ENCODE measurements at places on chromosomes 4 and X. TPM values are rescaled to one million over a fixed set of nuclear protein-coding genes. Genes with fewer than 3 reads are reported as not detected.

GRCh38 chr4:186727169-186727976 lies 3.7 kb upstream of the FAT1 start:
- peaks cover 8% of the 10 kb centered on the region for H3K36me3 ChIP-seq
- peaks cover 57% of the 10 kb centered on the region for H3K4me1 ChIP-seq
- H3K4me3 ChIP-seq: peak overlapping the region; percentile 97
- DNase-seq: no peak
- H3K27me3 ChIP-seq: no peaks in the 10 kb centered on the region
- H3K27ac ChIP-seq: peak overlapping the region; percentile 96

GRCh38 chrX:32421266-32421665 lies 790.1 kb downstream of the DMD start:
- H3K27ac ChIP-seq: no peak overlapping the region
- no peaks in the 10 kb centered on the region for H3K36me3 ChIP-seq
- no peak overlapping the region for H3K4me3 ChIP-seq

DNA sequence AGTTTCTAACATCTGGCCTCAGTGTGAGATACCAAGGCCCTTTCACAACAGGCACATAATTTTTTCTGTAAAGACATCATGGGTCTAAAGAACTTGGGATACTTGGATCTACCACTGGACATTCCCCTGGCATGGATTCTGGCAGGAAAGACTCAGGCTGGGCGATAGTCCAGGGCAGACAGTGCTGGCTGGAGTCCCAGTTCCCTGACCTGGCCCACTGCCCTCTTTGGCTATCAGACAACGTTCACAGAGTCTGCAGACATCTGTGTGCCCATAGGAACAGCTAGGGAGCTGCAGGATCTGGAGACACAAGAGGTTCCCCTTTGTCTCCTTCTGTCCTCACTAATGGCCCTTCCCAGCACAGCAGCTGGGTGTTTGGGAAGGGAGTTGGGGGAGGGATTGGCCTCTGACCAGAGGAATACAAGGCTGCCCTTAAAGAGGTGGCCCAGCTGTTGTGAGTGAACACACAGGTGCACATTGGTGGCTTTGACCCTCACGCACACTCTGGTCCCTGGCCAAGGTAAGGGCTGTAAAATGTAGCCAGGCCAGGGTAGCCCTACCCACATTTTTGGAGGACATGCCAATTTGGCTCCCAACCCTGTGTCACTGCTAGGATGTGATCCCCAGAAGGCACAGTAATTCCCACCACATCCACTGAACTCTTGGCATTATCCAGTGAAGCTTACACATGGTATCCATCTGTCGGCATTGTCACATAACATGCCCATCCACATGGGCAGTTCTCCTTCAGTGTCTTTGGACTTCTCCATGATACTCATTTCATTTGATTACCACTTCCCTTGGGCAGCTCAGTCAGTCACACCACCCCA lies 72.3 kb downstream of the SOX3 start:
- H3K27ac ChIP-seq: no peak overlapping the region
- H3K27me3 ChIP-seq: no peaks in the 10 kb centered on the region
- no peak overlapping the region for H3K4me3 ChIP-seq
- DNase-seq: no peak
- H3K36me3 ChIP-seq: no peaks in the 10 kb centered on the region
- no peaks in the 10 kb centered on the region for H3K4me1 ChIP-seq

DNA sequence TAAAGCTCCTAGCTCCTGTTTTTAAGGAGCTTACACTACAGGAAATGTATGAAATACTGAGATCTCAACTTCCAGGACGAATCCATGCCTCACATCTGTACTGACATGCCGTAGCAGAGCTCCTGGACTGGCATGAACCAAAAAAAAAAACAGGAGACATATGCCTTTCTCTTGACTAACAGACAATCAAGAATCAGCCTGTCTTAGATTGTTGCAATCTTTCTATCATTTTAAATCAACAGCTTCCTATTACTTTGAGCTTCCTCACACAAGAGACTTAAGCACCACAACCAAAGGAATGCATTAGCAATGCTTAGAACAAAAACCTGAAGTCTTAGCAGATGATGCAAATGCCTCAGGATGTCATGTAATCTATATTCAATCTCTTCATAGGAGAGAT lies 34.7 kb upstream of the AREG start:
- no peaks in the 10 kb centered on the region for H3K27me3 ChIP-seq
- no peak overlapping the region for H3K27ac ChIP-seq
- no peak overlapping the region for H3K4me3 ChIP-seq
- no peaks in the 10 kb centered on the region for H3K36me3 ChIP-seq
- H3K4me1 ChIP-seq: peaks cover 47% of the 10 kb centered on the region

- H3K27me3 ChIP-seq: no peaks in the 10 kb centered on the region
- H3K27ac ChIP-seq: no peak overlapping the region
- peaks cover 6% of the 10 kb centered on the region for H3K4me1 ChIP-seq
- no peak for DNase-seq
- no peak overlapping the region for H3K4me3 ChIP-seq
Measured at GRCh38 chr4:105140684-105141490, 5.8 kb upstream of the TET2 start.

ESX1 gene
- total RNA-seq: not detected

DNA sequence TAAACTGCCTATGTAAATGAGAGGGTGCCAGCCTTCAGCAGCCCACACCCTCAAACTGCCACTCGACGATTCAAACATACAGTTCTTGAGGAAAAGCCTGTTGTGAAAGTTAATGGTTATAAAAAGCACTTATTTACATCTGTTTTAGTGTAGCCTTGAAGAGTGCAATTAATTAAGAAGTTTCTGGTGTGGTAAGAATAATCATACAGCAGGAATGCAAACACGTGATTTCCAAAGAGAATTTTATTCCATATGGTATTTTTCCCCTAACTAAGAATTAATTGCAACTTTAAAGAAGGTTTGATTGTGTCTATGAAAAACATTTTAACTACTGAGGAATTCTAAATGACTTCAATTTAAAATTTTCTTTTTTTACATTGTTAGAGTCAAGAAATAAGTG lies 176.3 kb upstream of the PITX2 start:
- H3K36me3 ChIP-seq: no peaks in the 10 kb centered on the region
- H3K27ac ChIP-seq: no peak overlapping the region
- no peaks in the 10 kb centered on the region for H3K4me1 ChIP-seq
- DNase-seq: no peak

DNA sequence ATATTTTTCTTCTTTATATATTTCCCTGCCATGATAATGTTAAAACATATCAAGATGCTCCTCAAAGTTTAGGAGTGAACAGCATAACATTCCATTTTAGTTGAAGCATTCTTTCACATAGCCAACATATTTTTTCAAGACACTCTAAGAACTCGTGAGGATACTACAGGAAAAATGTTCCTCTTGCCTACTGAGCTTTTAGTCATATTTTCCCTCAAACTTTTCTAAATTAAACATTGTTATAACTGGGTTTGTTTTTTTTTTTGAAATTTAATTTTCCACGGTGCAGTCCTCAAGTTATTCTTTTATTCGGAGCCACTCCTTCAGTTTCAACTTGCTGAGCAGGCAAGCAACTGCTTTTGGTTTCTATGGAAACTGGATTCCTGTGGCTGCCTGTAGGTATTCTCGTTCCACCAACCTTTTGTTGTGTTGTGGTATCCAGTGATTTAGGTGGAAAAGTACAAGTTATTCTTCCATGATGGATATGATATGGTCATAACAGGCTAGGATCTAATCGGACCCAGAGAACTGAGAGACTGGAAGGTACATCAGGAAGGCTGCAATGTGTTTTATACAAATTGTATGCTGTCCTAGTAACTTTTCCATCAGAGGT lies 248.0 kb downstream of the TRIML1 start:
- peaks cover 6% of the 10 kb centered on the region for H3K4me1 ChIP-seq
- no peaks in the 10 kb centered on the region for H3K36me3 ChIP-seq
- no peak for DNase-seq
- no peaks in the 10 kb centered on the region for H3K27me3 ChIP-seq

GRCh38 chrX:123171781-123172180 lies 12.3 kb upstream of the GRIA3 start:
- H3K36me3 ChIP-seq: no peaks in the 10 kb centered on the region
- no peak overlapping the region for H3K27ac ChIP-seq
- no peaks in the 10 kb centered on the region for H3K4me1 ChIP-seq
- DNase-seq: no peak

GRCh38 chr4:10079912-10080588 lies 36.5 kb downstream of the WDR1 start:
- H3K4me1 ChIP-seq: no peaks in the 10 kb centered on the region
- no peak overlapping the region for H3K4me3 ChIP-seq
- H3K27ac ChIP-seq: no peak overlapping the region
- peaks cover 50% of the 10 kb centered on the region for H3K36me3 ChIP-seq

DNA sequence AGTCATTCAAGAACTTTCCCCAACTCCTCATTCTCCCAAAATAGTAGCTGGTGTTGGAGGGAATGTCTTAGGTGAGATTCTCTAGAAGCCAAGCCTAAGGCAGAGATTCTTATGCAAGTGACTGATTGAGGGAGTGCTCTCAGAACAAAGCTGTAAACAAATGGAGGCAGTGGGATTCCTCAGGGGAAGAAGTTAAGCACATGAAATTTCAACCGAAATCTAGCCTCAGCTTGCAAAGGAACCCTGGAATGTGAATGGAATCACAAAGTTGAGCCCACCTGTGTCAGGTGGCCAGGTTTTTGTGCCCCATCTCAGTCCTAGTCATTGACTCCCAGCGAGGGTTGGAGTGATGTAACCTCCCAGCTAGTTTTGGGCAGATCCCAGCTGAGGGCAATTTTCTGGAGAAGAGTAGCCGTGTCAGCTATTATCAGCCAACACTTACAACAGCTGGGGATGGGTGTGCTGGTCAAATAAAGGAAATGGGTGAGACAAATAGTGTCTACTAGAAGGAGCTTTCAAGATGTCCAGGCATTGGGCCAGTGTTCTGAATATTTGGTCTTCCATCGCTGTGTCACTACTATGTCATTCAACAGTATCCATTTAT lies 29.7 kb upstream of the FGF2 start:
- H3K36me3 ChIP-seq: no peaks in the 10 kb centered on the region
- no peak for DNase-seq
- peaks cover 16% of the 10 kb centered on the region for H3K4me1 ChIP-seq
- no peak overlapping the region for H3K4me3 ChIP-seq

DNA sequence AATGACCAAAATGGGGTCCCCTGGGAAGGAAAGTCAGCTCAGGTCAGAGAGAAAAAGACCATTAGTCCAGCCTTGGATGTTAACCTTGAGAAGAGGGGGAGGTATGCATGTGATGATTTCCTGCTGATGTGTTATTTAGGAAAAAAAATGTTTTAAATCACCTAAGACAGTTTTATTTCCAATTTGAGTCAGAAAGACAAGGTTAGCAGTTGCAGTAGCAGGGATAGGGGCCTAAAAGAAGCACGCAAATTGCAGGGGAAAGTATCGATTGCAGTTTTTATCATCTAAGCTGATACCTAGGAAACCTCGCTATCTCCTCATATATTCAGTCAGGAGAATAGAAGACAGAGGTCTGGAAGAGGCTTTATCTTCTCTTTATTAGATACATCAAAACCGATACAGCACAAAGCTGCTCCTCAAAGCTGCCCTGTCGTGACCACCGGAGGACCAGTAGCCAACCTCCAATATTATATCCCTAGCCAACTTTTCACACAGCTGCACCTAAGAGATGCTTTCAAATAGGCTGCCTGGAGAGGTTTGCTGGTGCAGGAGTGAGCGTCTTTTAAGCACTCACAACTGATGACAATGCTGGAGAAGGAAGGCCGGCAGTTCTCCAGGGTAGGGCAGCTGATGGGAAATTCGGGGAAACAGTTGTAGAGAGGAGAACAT lies 289.4 kb downstream of the INPP4B start:
- no peaks in the 10 kb centered on the region for H3K36me3 ChIP-seq
- no peak for DNase-seq
- peaks cover 12% of the 10 kb centered on the region for H3K4me1 ChIP-seq
- no peak overlapping the region for H3K27ac ChIP-seq
- H3K27me3 ChIP-seq: no peaks in the 10 kb centered on the region

GRCh38 chr4:87734936-87735335 lies 64.4 kb upstream of the IBSP start:
- no peak overlapping the region for H3K27ac ChIP-seq
- no peaks in the 10 kb centered on the region for H3K36me3 ChIP-seq
- no peak for DNase-seq
- no peak overlapping the region for H3K4me3 ChIP-seq

MAGEB4 gene
- not detected for total RNA-seq

DNA sequence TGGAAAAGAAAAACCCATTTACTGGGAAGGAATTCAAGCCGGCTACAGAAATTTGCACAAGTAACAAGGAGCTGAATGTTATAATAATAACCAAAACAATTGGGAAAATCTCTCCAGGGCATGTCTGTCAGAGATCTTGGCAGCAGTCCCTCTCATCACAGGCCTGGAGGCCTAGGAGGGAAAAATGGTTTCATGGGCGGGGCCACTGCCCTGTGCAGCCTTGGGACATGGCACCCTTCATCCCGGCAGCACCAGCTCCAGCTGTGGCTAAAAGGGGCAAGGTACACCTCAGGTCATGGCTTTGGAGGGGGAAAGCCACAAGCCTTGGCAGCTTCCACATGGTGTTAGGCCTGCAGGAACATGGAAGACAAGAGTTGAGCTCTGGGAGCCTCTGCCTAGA lies 513.1 kb upstream of the CNKSR2 start:
- H3K27me3 ChIP-seq: no peaks in the 10 kb centered on the region
- no peak for DNase-seq
- no peaks in the 10 kb centered on the region for H3K4me1 ChIP-seq

GRCh38 chrX:8144925-8145324 lies 26.1 kb downstream of the VCX2 start:
- H3K36me3 ChIP-seq: no peaks in the 10 kb centered on the region
- H3K4me3 ChIP-seq: no peak overlapping the region
- H3K27me3 ChIP-seq: no peaks in the 10 kb centered on the region

GRCh38 chrX:36501169-36501702 lies 506.9 kb upstream of the FAM47C start:
- no peak overlapping the region for H3K27ac ChIP-seq
- H3K4me1 ChIP-seq: no peaks in the 10 kb centered on the region
- no peaks in the 10 kb centered on the region for H3K27me3 ChIP-seq
- no peak for DNase-seq
- H3K36me3 ChIP-seq: no peaks in the 10 kb centered on the region
- no peak overlapping the region for H3K4me3 ChIP-seq

DNA sequence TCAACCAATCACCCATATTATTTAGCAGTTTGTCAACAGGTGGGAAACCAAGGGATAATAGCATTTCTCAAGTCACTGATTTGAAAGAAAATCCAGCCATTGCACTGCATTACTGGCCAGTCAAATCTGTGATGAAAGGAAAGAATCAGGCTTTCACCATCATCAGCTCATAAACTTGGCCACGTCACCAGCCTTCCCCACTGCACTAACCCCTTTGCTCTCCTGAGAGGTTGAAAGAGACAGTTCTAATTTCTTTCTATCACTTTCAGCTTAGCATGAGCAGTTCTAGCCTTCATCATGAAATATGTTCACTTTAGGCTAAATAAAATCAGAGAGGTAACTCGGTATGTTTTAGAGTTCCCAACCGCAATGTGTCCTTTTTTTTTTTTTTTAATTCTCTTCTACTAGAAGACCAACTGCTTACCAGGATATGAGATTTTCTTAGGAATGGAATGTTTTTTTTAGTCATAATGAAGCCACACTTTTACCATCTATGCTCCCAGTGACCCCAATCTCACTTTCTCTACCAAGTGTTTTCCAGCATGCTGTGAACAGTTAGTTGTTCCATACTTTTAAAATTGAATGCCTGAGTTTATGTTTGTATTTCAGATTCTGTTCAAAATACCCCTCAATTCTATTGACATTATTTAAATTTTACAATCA lies 55.7 kb upstream of the SLC7A11 start:
- H3K36me3 ChIP-seq: no peaks in the 10 kb centered on the region
- no peaks in the 10 kb centered on the region for H3K4me1 ChIP-seq
- H3K4me3 ChIP-seq: no peak overlapping the region
- H3K27ac ChIP-seq: no peak overlapping the region

GRCh38 chr4:118280501-118281218 lies 72.1 kb downstream of the PRSS12 start:
- no peak overlapping the region for H3K4me3 ChIP-seq
- peaks cover 21% of the 10 kb centered on the region for H3K36me3 ChIP-seq
- peak overlapping the region; percentile 84 for H3K27ac ChIP-seq
- peak; percentile 67 for DNase-seq

NAA11 gene
- total RNA-seq: not detected

Measured in HCT116 (cell line).